Stimulated activated naive B cell treated with anti-CD40 and anti-IgM and Interleukin-4, amounts not matched to agents 10 μg/mL and 1 μg/mL and 100 μg/mL, for 72 hours (primary cell): ENCODE measurements at places on chromosomes 3 and 15.
A peak's percentile ranks its signal among the peaks of the same experiment; 100 is the strongest.

GRCh38 chr3:151331696-151332095 is 2.3 kb upstream of the P2RY13 start:
- DNase-seq, result no peak

- DNase-seq, result no peak
Observed at GRCh38 chr15:71791975-71792374, 18.4 kb upstream of the NR2E3 start.

GRCh38 chr3:176795891-176796290 is 401.4 kb downstream of the TBL1XR1 start:
- DNase-seq, result no peak

DNA sequence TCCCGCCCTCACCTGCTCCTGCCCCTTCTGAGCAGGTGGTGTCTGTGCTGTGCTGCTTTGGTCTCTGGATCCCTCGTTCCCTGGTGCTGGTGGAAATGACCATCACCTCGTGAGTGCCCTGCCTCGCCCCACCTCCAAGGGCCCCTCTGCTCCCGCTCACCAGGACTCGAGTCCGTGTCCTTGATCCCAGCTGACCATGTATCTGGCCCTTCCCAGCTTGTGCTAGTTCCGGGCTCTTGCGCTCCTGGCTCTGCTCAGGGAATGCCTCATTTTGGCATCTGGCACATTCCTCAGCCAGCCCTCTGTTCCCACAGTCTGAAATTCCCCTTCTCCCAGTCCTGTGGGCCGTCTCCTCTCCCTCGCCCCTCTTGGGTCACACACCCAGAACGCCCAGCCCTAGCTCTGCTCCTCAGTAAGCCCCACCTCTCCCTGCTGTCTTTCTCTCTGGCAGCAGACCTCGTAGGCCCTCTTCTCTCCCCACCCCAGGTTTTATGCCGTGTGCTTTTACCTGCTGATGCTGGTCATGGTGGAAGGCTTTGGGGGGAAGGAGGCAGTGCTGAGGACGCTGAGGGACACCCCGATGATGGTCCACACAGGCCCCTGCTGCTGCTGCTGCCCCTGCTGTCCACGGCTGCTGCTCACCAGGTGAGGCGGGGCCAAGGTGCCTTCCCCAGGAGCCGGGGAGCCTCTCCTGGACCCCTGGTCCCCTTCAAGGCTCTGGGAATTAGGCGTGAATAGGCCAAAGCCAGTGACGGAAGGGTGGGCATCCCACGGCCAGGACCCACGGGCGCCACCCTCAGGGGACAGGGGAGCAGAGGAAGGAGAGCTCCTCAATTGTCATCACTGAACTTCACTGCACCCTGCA is 11.5 kb downstream of the SLC51A start:
- no peak for DNase-seq

- no peak for DNase-seq
Observed at GRCh38 chr3:117036259-117036799, 326.8 kb downstream of the TUSC7 start.

- no peak for DNase-seq
Observed at GRCh38 chr15:47182818-47183217, 534.5 kb upstream of the SEMA6D start.

DNA sequence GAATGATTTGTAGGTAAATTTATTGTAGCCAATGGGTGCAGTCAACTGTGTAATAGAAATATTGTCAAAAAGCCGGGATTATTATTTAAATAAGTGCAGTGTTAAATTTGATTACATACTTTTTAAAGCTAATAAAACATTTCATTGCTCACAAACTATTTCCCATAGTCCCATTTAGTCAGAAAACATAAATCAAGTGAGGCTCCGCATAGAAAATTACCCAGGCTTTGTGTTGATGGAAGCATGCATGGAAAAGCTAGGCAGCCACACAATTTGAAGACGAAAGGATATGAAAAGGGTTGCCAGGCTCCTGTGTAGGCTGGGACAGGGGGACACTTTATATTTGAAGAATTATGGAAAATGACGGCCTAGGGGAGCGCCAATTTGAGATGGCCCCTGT is 82.3 kb downstream of the LRTM1 start:
- no peak for DNase-seq

DNA sequence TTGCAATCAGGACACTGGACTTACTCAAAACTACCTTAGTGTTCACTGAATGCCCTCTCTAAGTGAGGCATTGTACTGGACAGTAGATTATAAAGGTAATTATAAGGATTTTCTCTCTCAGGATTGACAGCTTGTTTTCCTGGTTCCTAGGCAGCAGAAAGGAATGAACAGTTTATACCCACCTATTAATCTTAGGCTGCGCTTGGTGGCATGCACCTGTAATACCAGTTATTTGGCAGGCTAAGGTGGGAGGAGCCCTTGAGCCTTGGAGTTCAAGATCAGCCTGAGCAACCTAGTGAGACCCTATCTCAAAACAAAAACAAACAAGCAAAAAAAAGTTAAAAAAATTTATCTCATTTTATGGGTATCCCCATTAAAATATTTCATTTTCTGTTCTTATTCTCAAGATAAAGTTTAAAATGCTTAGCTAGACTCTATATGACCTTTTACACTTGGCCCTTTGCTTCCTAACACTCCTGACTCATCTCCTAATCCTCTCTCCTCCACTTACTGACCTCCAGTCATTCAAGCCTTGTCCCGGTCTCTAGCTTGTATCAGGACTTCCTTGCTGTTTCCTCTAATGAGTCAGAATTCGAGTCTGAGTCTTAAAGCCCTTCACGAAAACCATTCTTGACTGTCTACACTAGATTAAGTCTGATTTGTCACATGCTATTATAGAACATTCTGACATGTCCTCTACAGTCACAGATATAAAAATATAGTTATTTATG is 348.6 kb downstream of the NLGN1 start:
- DNase-seq, result no peak

GRCh38 chr15:100897221-100898151 is 17.9 kb downstream of the ALDH1A3 start:
- no peak for DNase-seq

DNA sequence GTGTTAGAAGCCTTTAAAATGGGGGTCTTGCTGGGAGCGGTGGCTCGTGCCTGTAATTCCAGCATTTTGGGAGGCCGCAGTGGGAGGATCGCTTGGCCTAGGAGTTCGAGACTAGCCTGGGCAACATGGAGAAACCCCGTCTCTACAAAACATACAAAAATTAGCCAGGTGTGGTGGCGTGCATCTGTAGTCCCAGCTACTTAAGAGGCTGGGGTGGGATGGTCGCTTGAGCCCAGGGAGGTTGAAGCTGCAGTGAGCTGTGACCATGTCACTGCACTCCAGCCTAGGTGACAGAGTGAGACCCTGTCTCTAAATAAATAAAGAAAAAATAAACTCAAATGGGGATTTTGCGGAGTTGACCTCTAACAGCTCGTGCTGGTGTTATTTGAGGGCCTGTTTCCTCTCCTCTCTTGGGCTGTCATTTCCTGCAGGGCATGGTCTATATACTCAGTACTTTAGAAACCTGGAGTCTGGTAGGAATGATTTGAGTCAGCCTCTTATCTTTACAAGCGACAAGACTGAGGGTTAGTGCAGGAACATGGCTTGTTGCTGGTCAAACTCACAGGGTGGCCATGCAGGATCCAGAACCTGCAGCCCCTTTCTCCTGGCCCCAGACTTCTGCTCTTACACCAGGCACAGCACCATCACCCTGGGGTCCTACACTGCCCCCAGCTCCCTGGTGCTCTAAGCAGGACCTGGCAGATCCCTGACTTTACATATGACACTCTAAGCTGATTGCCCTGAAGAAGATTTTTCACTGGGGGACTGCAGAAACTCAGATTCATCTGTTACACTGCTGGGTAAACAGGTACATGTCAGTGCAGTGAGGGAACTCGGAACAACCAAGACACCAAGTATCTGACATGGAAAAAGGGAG is 15.1 kb downstream of the EHD4 start:
- DNase-seq, result no peak

DNA sequence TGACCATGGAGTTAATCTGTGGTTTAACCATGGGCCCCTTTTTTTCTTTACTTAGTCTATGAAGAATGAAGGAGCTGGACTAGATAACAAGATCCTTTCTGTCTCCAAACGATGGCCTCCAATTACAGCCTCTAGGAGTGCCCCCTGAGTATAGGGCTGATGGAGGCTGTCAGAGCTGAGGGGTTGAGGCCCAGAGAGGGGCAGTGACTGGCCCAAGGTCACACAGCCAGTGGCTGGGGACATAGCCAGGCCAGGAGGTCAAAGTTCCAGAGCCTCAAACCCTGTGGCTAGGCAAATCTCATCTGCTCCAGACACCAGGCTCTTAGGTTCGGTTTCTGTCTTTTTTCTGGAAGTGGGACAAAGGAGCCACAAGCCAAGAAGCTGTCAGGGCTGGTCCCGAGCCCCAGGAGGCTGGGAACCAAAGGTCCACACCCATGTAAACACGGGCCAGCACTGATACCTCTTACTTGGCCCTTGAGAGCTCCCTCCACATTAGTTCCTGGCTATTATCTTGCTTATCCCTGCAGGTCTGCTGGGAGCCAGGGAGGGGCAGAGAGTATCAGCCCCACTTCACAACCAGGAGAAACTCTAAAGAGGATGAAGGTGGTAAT is 10.3 kb downstream of the RHOV start:
- no peak for DNase-seq

DNA sequence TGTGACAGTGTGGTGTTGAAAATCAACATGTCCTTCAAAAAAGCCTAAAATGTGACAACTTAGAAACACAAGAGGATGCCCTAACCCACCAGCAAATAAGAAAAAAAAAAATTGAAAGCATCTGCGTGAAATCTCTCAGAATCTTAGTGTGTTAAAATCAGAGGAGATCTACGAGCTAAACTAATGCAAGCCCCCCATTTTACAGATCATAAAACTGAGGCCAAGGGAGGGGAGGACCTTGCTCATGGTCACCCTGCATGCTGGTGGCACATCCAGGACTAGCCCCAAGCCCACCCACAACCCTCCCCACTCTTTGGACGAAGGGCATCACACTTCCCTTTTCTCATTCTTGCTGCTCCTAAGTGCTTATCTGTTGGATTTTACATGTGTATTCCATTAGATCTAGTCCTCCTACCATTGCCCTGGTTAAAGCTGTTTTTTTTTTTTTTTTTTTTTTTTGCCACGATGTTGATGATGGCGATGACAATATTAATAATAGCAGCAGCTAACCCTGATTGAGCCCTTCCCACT is 29.1 kb upstream of the NOX5 start:
- no peak for DNase-seq

DNA sequence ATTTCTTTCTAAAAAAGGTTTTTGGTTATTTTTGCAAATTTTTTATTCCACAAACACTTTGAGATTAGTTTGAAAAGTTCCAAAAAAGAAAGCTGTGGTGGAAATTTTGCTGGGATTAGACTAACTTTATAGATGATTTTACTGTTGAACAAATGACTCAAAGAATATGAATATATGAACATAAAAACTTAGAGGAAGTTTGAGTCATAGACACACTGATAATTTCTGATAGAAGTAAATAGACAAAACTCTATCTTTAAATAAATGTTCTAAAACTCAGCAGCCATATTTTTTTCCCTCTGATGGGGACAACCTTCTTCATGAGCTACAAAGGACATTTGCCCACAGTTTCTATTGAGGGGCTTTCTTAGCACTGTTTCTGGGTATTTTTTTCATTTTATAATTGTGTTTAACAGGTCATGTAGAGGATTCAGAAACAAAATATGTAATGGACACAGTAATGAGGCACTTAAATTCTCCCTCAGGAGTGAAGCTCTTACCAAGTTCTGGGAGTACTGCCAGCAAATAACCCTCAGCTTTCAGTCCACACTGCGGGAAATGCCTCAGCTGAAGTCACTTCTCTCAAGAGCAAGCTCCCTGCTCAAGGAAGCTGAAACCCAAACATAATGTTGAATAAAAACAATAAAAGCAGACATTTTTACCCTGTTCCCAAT is 157.6 kb downstream of the NFKBIZ start:
- DNase-seq, result no peak

DNA sequence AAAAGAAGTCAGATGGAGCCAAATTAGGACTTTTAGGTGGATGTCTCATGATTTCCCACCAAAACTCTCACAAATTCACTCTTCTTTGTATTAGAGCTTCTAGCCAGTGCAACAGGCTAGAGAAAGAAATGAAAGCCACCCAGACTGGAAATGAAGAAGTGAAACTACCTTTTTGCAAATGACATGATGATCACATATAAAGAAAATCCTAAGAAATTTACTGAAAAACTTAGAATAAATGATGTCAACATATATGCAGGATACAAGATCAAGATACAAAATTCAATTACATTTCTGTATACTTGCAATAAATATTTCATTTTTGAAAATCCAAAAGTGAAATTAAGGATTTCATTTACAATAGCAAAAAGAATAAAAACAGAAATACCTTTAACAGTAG is 110.8 kb downstream of the LRIG1 start:
- DNase-seq, result no peak

GRCh38 chr3:127053979-127054378 is 71.1 kb downstream of the PLXNA1 start:
- DNase-seq, result no peak

- DNase-seq, result peak; percentile 72
Observed at GRCh38 chr3:52023860-52024764, 28.4 kb upstream of the RPL29 start.

- DNase-seq, result no peak
Observed at GRCh38 chr3:168161696-168162095, 66.0 kb upstream of the GOLIM4 start.
